ENCODE measurements at places on chromosomes 4 and X.

GRCh38 chr4:158461336-158461735, 60.3 kb upstream of the RXFP1 start:
- DNase-seq = no peak

DNA sequence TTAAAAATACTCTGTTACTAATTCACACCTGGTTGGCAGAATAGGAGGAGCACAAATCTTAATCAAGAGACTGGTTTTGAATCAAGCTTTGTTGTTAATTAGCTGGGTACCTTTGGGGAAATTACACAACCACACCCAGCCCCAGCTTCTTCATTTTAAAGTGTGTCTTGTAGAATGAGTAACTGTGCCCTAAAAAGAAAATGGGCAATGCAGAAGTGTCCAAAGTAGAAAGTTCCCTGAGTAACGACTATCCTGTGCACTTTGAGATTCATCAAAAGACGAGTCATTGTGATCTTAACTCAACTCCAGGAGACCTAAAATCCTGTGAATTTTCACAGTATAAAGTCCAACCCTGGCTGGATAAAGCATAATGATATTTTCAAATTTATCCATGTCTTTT, 792.3 kb upstream of the HS3ST1 start:
- DNase-seq = no peak

- no peak for DNase-seq
Observed at GRCh38 chrX:139191746-139192385, 338.7 kb upstream of the F9 start.

DNA sequence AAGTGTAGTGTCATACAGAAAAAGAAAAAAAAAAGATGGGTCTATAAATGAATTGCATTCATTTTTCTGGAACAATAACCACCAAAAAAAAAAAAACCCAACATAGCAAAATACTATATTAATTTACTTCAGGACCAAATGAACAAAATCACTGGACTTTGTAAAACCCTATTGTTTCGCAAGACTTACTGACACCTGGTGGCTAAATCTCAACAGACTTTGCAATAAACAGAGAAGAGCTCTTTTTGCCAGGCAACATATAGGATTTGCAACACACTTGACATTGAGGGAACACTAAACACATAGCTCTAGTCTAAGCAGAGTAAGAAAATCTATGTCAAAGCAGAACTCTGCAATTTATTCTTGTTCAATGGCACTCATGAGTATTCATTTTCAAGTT, 990.2 kb downstream of the STPG2 start:
- no peak for DNase-seq

DNA sequence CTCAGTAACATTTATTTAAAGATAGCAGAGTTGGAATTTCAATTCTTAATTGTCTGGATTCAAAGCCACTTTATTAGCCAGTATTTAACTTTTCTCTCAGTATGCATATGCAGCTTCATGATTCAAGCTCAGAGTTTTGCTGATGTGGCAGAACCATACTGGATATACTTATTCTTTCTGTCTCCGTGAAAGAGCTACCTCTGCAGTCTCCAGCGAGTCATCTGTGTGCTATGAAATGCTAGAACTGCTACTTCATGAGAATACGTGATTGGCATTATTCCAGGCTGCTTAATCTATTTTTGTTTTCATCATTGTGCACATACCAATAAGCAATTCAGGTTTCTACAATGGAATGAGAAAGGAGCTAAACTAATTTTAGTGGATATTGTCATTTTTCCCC, 743.7 kb downstream of the C4orf33 start:
- DNase-seq = no peak

- DNase-seq = no peak
Observed at GRCh38 chrX:86455495-86455894, 307.2 kb downstream of the DACH2 start.

GRCh38 chrX:83185010-83185409, 323.1 kb upstream of the POU3F4 start:
- no peak for DNase-seq

- no peak for DNase-seq
Observed at GRCh38 chr4:183746305-183747229, 87.5 kb downstream of the TRAPPC11 start.

DNA sequence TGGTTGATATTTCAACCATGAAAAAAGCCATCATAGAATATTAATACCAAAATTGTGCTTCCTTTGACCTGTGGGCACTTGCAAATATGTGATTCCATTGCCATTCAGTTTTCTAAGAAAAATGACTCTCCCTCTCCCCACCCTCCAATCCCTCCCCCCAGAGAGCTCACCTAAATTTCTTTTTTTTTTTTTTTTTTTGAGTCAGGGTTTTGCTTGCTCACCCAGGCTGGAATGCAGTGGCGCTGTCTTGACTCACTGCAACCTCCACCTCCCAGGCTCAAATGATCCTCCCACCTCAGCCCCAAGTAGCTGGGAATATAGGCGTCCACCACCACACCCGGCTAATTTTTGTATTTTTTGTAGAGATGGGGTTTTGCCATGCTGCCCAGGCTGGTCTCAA, 47.0 kb downstream of the SNX25 start:
- DNase-seq = no peak

GRCh38 chrX:39450234-39450977, 647.4 kb downstream of the BCOR start:
- DNase-seq = no peak

- DNase-seq = no peak
Observed at GRCh38 chrX:39903937-39904336, 193.8 kb downstream of the BCOR start.

DNA sequence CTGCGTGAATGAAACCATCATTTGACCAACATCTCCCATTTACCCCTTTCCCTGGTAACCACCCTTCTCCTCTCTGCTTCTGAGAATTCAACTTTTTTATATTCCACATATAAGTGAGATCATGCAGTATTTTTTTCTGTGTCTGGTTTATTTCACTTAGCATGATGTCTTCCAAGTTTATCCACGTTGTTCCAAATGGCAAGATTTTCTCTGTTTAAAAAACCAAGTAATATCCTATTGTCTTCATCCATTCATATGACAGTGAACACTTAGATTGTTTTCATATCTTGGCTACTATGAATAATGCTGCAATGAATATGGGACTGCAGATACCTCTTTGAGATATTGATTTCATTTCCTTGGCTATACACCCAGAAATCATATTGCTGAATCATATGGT, 362.4 kb upstream of the SLC7A11 start:
- no peak for DNase-seq

- no peak for DNase-seq
Observed at GRCh38 chrX:51795136-51795535, 51.9 kb downstream of the GSPT2 start.

GRCh38 chrX:149629730-149630387, 1.7 kb downstream of the TMEM185A start:
- no peak for DNase-seq

DNA sequence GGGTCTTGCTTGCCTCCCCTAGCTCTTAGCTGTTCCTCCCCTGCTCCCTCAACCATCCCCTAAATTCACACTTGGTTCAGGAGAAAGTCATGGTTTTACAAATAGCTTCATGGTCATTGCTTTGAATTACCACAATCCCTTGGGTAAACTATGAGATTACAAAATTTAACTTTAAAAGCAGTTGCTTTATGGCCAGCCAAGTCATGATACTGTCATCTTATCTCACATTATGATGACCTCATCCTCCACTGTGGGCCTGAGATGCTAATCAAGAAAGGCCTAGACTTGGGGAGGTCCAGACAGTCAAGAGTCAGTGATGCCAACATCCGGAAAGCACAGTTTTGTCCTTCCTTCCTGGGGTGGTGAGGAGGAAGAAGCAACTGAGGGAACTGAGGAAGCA, 10.5 kb upstream of the FGF16 start:
- no peak for DNase-seq

- DNase-seq = no peak
Observed at GRCh38 chr4:4666693-4667621, 125.1 kb upstream of the STX18 start.

DNA sequence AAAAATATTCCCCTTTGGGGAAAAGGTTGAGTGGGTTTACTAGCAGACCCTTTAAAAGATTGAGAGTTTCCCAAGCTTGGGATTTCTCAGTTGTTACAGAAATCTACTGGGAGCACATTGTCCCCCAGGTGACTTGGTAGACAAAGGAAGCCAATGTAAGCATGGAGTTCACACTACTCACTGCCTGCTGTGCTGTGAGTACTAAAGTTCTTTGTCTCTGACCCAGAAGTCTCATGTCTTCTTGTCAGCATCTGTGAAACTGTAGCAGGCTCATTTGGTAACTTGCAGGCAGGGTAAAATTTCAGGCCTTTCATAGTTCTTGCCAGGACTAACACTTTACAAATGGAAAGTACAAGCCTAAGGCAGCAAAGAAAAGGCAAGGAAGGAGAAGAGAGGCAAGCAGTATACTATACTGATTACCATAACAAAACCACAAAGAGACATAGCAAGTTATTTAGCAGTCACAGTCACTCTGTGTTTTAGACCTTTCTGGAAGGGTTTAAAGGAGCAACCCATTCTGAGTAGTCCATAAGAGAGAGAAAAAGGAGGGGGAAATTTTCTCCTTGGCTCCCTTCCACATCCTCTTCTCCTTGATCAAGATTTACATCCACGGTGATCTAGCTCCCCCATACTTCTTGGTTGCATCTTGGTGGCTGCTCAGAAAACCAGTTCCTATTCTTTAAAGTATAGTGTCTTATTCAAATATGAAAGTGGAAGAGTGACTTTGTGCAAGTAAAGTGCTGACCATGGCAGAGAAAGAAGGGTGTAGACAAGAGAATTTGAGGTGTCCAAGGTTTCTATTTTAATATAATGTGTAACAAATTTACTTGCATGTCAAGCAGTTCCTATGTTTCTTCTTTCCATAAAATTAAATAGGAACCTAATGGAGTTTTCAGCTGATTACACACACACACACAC, 160.0 kb upstream of the PDE5A start:
- no peak for DNase-seq

- no peak for DNase-seq
Observed at GRCh38 chrX:50097071-50097470, 103.7 kb downstream of the AKAP4 start.

- no peak for DNase-seq
Observed at GRCh38 chr4:130067419-130067818, 971.5 kb downstream of the C4orf33 start.

DNA sequence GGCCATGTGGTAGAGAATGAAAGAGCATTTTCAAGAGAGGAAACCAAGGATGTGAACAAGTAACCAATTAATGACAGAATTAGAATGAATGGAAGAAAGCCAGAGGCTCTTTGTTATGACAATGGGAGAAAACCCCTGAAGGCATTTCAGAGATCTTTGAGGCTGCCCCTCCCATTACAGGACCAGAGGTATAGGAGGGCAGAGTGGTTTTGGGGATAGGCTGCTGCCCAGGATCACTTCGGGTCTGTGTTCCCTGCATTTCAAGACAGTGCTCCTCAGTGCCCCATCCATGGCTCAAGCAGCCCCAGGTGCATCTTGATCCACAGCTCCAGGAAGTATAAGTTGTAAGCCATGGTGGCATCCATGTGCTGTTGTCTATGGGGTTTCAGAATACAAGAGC, 124.0 kb upstream of the HPF1 start:
- DNase-seq = no peak

GRCh38 chr4:40394236-40394635, 59.1 kb downstream of the CHRNA9 start:
- DNase-seq = no peak

GRCh38 chr4:152513078-152513477, 22.8 kb downstream of the FBXW7 start:
- no peak for DNase-seq

DNA sequence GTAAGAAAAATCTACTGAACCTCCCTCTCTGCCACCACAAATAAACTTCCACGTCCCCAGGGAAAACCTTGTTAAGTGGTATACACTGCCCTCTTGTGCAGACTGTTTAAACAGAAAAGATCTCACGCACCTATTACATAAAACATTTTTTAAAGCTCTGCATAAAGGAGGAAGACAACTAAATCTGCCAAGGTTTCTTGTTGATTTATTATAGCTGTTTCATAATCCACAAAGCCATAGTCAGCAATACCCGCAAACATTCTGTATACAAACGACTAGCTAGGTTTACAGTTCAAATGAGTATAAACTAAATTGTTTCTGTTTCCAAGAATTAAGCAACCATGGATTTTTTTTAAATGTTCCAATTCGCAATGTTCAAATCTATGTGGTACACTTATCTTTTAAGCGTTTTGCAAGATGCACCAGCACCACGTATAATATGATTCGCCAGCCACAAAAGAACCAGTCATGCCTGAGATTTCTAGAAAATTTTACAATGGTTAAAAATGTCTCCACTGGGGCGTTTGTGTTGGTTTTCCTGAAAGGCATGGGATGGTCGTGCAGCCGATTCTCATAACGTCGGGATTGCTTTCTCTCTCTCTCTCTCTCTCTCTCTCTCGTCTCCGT, 164.6 kb downstream of the PRKX start:
- DNase-seq = no peak

- DNase-seq = no peak
Observed at GRCh38 chr4:12884846-12885796, 599.0 kb downstream of the RAB28 start.

GRCh38 chrX:135453381-135453780, 31.6 kb downstream of the SMIM10L2A start:
- DNase-seq = no peak

DNA sequence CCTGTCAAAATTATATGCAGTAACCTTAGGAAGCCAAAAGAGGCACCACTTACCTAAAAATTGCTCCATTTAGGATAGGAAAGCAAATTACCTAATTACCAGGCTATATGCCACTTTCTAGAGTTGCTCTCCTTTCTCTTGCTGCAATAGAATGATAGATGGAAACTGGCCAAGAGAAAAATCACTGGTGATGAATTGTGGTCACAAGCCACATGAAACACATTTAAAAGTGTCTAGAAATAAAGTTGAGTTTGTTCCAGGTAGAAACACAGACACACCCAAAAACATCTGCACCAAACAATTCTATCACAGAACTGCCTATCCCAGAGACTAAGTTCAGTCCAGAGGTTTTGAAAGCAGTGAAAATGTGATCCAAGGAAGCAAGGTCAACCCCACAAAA, 337.7 kb downstream of the PCDH19 start:
- DNase-seq = no peak

- no peak for DNase-seq
Observed at GRCh38 chr4:6473264-6474052, 1.0 kb upstream of the PPP2R2C start.

Data from activated CD8-positive, alpha-beta memory T cell treated with anti-CD3 and anti-CD28 coated beads for 4 hours (primary cell).